ENCODE measurements at places on chromosomes 2 and 18.

DNA sequence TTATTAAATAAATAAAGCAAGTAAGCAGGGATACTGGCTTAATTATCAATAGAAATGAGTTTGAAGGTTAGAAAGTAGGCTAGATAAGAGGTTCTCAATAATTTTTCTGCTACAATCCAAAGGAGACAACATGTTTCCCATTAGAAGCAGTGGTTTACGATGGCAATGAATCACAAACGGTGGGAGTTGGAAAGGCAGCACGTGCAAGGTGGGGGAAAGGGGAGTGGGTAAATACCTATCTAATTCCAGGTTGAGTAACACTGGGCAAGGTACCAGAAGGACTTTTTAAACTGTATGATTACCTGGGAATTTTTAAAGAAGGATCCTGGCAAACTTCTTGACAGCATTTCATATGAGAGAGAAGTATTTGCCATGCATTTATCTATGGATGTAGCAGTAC is 289.9 kb downstream of the NBAS start:
- no peak for DNase-seq

DNA sequence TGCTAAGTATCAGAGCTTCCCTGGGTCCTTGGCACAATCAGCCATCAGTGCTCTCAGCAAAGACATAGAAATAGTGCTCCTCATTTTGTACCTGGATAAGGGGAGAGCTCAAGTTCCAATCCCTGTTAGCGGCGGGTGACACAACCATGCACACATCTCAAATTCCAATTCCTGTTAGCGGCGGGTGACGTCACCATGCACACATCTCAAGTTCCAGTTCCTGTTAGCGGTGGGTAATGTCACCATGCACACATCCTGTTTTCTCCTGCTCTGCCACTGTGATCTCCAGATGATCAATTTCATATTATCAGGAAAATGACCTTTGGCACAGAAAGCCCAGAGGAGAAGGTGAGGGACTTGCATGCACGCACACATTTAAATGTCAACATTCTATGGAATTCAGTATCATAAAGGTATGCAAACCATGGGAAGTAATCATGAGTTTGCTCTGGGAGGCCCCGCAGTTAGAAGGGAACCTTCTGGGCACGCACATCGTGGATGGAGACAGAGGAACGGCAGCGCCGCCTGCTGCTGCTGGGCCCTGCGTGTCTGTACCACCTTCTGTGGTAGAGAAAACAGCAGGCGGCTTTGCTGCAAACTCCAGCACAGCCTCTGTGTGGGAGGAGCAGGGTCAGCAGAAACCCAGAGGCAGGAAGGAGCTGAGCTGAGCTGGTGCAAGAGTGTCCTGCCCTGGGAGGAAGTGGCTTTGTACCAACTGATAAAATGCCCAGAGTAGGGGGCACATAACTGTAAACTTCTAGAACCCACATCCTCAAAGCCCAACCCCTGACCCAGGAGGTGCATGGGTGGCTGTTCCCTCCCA is 77.8 kb downstream of the MBP start:
- DNase-seq = peak; percentile 31

DNA sequence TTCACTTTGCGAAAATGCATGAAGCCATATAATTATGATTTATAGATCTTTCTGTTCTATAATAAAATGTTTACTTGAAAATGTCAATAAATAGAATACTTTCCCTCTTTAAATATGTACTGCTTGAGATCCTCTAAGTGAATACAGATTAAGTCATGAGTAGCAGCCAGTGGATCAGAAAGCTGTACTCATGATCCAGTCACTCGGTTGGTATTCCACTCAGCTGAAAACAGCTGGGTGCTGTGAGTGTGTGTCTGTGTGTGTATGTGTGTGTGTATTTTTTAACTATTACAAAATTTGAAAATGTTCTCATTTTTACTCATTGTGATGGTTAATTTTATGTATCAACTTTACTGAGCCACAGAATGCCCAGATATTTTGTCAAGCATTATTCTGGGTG is 141.6 kb upstream of the CYP26B1 start:
- no peak for DNase-seq

GRCh38 chr2:220789961-220790360 is 782.1 kb downstream of the EPHA4 start:
- DNase-seq = peak; percentile 54

DNA sequence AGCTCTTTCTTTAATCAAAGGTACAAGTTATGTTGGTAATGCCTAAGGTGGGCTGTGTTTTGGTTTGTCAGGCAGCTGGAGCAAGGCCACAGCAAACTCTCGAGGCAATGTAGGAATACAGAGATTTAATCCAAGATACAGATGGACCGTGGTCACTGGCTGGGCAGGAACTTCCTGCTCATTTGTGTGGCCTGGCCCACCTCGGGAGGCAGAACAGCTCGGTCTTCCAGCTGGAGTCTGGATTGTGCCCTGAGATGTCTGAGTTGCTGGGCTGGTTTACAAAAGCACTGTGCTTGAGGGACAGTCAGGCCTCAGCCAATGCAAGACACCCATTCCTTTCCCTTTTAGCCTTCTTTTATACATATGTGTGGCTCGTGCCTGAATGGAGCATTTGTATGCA is 506.1 kb upstream of the SALL3 start:
- DNase-seq = no peak

- DNase-seq = no peak
Measured at GRCh38 chr2:196108604-196109003, 40.0 kb upstream of the DNAH7 start.

DNA sequence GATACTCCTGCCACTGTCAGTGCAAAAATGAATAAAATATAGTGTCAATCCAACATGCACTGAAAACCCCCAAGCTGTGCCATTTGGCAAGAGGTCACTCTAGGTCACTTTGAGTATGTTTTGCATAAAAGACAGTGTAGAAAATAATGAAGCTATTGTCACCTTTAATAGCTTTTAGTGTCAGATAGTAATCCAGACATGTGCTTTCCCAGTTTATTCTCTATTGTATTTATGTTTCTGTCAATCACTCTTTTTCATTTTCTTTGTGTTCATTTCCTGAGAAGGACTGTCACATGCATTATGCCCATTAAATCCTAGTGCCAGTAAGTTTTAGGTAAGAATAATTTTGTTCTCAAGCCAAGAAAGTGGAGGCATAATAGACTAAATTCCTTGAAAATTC is 1073.9 kb upstream of the CDH2 start:
- no peak for DNase-seq

DNA sequence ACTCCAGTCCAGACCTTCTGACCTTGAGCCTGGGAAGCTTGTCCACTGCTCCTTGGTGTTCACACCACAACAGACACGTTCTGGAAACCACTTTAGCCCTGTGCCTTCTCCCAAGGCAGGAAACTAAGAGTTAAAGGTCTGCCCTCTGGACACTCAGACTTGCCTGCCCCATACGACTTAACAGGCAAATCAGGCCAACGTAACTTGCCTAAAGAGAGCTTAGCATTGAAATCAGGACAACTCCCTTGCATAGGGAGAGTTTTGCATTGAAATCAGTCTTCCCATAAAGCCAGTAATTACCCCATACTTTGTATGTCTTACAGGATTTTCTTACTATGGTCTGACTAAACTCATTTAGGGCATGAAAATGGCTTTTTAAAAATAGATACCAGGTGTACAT is 18.5 kb downstream of the NFE2L2 start:
- DNase-seq = no peak

DNA sequence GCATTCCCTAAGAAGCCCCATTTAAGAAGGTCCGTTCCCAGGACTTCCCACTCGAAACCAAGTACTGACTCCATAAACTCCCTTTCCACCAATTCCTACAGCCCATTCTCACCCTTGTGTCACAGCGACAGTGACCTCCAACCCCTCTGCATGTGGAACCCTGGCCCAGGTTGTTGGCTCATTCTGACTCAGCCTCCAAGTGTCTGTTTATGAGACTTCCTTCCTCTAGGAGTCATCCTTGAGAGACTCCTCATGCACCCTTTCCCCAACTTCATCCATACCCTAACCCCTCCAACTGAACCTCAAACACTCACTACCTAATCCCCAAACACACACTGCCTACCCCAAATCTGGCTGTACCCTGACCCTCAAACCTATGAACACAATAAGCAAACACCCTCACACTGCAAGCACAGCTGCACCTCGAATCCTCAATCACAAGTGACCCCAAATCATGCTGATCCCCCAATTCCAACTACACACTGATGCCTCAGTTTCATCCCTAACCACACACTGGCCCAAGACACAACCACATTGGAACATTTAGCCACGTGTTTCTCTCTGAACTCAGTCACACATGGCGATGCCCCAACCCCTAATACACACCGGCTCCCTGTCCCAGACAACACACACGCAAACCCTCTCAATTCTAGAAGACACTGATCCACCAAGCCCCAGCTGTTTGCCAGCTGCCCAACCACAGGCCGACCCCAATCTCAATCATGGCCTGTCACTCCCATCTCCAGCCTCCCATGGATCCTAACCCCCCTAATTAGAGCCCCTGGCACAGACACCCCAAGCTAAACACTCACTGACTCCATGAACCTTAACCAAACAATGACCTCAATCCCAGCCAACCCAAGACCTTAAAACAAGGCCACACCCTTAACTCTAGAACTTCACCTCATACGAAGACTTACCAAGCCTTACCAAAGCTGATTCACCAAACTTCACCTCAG is 219.6 kb downstream of the CYP26B1 start:
- no peak for DNase-seq

GRCh38 chr18:63223837-63224236 is 95.7 kb downstream of the BCL2 start:
- no peak for DNase-seq

GRCh38 chr2:11753452-11753885 is 7.0 kb downstream of the LPIN1 start:
- no peak for DNase-seq

DNA sequence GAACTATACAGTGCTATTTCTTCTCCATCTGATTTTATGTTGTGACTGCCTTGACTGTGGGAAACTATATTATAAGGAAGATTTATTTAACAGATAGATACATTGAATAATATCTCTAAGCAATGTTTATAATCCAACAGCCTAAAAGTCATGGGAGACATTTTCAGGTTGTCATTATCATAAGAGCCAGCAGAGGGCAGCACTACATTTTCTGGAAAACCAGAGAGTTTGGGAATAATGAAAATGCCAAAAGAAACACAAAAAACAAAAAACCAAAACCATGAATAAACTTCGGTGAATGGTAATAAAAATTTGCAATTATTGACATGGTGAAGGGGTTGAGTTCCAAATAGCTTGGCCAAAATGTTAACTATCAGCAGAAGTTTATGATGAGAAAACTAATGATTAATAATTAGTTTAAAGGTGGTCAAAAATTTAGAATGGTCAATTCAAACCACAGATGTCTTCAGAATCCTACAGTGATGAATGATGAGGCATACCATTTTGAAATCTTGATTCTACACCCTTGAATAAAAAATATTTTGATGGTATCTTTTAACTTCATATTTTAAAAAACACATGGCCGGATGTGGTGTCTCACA is 4.7 kb downstream of the EEF1B2 start:
- DNase-seq = no peak

DNA sequence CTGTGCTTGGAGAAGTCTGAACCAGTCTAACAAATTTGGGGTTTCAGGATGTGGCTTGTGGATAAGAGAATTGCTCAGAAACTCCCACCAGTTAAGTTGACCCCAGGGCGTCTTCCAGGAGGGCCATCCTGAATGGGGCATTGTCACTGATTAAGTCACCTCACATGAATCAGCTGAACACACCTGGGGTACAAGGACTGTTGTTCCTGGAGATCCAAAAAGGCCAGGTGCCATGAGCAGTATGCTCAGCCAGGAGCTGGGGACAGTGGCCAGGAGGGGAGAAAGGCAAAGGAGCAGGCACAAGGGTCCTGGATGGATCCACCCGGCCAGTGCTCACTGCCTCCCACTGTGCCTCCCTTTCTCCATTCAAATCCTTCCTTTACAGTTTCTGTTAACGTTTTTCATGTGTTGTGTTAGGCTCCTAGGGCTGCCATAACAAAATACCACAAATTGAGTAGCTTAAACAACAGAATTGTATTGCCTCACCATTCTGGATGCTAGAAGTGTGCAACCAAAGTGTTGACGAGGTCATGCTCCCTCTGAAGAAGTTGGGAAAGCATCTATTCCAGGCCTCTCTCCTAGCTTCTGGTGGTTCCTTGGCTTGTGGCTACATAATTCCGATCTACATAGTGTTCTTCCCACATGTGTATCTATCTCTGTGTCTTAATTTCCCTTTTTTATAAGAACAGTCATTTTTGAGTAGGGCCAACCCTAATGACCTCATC is 33.4 kb downstream of the TRABD2A start:
- no peak for DNase-seq

GRCh38 chr2:79876430-79876829 is 363.6 kb downstream of the CTNNA2 start:
- no peak for DNase-seq

DNA sequence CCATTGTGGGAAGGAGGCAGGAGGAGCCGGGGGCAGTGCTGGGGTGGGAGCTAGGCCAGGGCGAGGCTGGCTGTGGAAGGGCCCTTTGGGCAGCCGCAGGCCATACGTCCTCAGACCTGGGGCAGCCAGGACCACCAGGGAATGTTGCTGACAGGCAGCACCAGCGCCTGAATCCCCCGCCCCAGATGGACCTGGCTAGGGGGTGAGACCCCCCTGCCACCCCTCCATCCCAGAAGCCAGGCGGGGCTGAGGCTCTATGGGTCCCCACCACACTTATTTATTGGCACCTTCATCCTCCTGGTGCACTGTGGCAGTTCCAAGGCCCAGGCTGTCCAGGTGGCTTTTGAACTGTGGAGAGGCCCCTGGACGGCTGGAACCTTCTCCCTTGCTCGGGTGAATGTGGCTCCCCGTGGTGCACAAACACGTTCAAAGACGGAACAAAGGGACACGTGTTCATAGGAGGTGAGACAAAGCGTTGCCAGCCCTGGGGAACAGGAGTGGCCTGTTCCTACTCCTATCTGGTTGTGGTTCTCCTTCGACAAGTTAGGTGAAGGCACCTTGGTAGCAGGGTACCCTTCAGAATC is 35.1 kb downstream of the RAMP1 start:
- DNase-seq = no peak

DNA sequence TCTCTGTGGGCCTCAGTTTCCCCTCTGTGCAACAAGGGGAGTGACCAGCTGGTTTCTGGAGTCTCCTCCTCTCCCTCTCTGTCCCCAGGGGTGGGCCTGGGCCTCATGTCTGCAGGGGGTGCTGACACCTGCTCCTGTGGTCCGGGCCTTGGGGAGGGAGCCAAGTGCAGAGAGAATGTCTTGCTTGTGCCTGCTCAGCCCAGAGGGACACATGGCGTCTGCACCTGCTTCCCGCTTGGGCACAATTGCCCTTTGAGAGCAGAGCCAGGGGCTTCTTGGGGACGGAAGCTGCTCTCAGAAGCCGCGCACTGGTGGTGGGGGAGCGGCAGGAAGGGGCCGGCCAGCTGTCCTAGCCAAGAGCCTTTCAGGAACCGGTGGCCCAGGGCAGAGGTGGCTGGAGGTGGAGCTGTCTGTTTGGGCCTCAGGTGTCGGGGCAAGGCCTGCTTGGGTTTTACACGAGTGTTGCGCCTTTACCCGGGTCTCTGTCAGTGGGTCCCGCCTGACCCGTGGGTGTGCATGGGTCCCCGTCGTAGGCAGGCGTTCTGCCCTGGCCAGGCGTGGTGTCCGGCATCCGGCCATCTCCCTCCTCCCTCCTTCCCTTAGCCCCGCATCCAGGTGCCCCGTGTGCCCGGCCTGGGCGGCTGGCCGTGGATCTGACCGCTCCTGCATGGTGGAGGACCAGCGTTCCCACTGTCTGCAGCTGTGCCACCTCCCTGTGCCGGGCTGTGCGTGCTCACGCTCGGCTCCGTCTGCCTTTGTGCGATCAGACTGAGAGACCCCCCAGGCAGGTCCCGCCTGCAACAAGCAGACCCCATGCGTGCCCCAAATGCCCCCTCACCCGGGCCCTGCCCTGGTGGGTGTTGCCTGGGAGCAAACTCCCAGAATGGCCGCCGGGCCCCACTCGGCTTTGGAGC is 4.0 kb downstream of the NEU4 start:
- no peak for DNase-seq
